Activated CD8-positive, alpha-beta memory T cell treated with anti-CD3 and anti-CD28 coated beads, Interleukin-2, amount 50 U/mL, for 48 hours (primary cell): ENCODE measurements at places on chromosomes 5 and 9.

DNA sequence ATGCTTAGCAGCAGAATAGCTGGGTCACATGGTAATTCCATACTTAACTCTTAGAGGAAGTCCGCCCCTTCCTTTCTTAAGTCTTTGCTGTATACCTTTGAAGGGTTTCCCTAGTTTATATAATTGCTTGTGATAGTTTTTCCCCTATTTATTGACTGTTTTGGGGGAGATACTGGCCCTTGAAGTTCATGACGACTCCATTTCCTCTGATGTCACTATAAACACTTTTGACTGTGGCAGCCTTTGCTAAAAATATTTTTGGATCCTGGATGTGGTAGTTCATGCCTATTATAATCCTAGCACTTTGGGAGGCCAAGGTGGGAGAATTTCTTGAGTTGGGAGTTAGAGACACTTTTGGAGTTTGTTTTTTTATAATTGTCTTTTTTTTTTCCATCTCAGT is 38.4 kb downstream of the NSD1 start:
- no peak for DNase-seq

DNA sequence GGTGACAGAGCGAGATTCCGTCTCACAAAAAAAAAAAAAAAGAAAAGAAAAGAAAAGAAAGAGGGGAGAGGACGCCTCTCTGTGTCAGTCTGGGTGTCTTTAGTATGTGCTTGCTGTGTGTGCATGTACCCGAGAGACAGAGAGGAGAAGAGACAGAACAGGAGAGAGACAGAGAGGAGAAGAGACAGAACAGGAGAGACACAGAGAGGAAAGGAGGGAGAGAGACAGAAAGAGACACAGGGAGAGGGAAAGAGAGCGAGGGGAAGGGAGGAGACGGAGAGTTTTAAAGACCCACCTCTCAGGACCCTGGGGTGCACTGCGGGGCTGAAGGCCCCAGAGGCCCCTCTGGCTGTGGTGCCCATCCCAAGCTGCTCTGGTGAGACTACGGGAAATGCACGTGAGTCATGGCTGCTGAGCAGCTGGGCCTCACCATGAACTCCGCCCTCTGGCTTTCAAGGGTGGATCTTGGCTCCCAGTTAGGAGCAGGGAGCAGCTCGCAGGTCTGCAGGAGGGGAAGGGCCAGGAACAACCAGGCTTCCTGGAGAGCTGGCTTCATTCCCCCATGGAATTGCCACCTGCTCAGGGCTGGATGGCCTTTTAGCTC is 7.9 kb downstream of the SLC6A3 start:
- no peak for DNase-seq

- DNase-seq: no peak
Measured at GRCh38 chr9:134101623-134102149, 33.9 kb upstream of the BRD3 start.

- no peak for DNase-seq
Measured at GRCh38 chr9:76219560-76220151, 174.6 kb downstream of the RFK start.

DNA sequence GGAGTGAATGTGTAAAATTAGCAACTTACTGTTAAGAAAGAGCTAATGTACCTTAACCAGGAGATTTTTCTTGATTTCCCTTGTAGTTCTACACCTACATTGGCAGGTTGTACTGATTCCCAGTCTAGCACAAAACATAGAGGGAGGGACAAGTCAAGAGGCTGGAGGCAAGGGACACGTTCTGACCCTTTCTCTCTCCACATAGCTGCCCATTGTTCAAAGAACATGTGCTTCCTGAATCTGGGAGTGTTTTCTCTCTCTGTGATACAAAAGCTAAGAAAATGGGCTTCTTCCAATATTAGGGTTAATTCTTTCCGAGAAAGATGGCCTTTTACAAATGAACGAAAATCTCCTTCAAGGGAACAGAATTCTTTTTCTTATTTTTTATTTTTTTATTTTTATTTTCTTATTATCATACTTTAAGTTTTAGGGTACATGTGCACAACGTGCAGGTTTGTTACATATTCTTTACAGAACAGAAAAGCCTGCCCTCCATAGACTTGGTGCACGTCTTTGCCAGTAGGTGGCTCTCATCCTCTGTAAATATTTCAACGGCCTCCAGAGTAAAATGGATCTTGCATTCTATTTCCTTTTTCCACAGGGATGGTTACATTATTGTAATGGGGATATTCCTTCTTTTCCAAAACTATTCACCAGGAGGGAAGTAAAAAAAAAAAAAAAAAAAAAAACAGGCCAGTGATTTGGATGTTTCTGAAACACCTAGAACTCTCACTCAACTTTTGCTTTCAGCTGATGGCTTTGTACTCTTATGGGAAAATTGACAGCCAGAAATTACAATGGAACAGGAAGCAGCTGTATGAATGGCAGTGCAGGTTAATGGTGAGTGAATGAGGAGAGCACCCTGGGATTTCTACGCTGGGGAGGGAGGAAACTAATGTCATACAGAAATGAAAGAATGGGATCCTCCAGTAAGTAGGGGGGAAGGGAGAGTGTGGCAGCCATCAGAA is 13.1 kb upstream of the IFNA5 start:
- no peak for DNase-seq

DNA sequence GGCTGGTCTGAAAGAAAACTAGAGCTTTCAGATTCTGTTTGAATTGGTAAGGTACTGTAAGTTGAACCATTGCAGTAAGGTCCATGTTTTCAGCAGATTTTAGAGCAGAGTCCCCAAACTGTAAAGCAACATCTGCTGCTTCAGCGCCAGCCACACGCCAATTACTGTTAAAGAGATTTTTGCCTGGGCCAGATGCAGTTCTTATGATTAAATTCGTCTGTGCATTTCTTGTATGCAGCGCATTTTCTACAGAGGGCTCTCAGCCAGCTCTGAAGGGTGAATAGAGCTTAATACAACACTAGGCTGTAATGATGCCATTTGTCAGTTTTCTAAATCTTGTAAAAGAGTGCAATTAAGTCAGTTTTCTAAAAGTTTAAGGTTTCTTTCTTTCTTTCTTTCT is 246.3 kb downstream of the COX7C start:
- no peak for DNase-seq

- no peak for DNase-seq
Measured at GRCh38 chr5:98433673-98434072, 339.8 kb upstream of the RGMB start.

- no peak for DNase-seq
Measured at GRCh38 chr5:63346451-63346850, 615.8 kb downstream of the HTR1A start.

- no peak for DNase-seq
Measured at GRCh38 chr9:69759021-69759420, 790 bp downstream of the PTAR1 start.

DNA sequence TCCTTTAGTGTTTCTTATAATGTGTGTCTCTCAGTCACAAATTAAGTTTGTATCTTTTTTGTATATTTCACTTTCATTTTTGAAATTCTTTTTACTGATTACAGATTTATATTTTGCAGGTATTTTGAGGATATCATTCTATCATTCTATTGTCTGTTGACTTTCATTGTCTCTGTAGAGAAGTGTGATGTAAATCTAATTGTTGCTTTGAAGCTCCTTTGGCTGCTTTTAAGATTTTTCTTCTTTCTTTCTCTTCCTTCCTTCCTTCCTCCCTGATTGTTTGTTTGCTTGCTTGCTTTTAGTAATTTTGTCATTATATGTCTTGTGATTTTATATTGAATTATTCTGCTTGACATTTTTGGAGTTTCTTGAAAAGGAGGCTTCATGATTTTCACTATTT is 75.3 kb upstream of the MAST4 start:
- no peak for DNase-seq

- DNase-seq: peak; percentile 45
Measured at GRCh38 chr9:108842610-108843295, 13.0 kb downstream of the ACTL7B start.

GRCh38 chr9:4964540-4964939 is 20.5 kb upstream of the JAK2 start:
- DNase-seq: no peak

DNA sequence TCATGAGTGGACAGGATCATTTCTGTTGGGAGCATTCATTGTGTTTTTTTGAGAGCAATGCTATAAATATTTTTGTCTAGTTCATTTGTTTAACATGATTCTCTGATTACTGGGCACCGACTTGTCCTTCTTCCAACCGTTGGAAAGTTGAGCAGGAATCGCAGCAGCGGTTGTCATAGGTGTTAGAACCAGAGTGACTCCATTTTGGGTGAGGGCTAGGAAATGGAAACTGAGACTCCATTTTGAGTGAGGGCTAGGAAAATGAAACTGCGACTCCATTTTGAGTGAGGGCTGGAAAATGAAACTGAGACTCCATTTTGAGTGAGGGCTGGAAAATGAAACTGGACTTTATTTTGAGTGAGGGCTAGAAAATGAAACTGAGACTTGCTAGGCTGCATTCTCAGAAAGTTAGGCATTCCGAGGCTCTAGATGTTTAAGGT is 100.6 kb downstream of the ICE1 start:
- no peak for DNase-seq
